ENCODE measurements at places on chromosomes 6 and 20.

- no peak overlapping the region for H3K4me3 ChIP-seq
- no peak for DNase-seq
- no peaks in the 10 kb centered on the region for H3K36me3 ChIP-seq
- no peaks in the 10 kb centered on the region for H3K4me1 ChIP-seq
- H3K27me3 ChIP-seq, result no peaks in the 10 kb centered on the region
These were observed 8.1 kb downstream of the PCK1 start for GRCh38 chr20:57568960-57569359.

GRCh38 chr6:73983367-73983766 lies 287.4 kb downstream of the CD109 start:
- H3K4me3 ChIP-seq, result no peak overlapping the region
- no peaks in the 10 kb centered on the region for H3K4me1 ChIP-seq
- no peaks in the 10 kb centered on the region for H3K27me3 ChIP-seq
- no peaks in the 10 kb centered on the region for H3K36me3 ChIP-seq

- peaks cover 7% of the 10 kb centered on the region for H3K4me1 ChIP-seq
- H3K27ac ChIP-seq, result no peak overlapping the region
- no peak for DNase-seq
- H3K36me3 ChIP-seq, result no peaks in the 10 kb centered on the region
These were observed 43.7 kb downstream of the TNFRSF21 start for GRCh38 chr6:47265971-47266370.

DNA sequence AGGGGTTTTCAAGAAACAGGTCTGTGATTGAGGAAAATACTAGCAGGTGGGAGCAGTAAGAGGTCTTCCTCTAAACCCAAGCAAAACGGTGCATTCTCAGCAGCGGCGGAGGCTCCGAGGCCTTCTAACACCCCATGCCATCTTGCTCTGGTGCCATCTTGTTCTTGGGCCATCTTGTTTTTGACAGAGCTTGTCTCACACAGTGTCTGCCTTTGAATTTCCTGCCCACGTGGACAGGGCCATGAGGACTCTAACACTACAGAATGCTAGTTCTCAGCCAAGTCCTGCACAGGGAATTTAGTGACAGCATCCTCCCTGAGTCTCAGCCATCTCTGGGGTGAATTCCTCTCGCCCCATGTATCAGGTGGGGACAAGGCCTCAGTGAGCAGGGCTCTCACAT lies 76.4 kb downstream of the PSMG4 start:
- no peak for DNase-seq
- no peak overlapping the region for H3K27ac ChIP-seq
- no peaks in the 10 kb centered on the region for H3K27me3 ChIP-seq
- no peak overlapping the region for H3K4me3 ChIP-seq
- H3K4me1 ChIP-seq, result no peaks in the 10 kb centered on the region
- no peaks in the 10 kb centered on the region for H3K36me3 ChIP-seq

GRCh38 chr6:119231394-119231793 lies 118.2 kb downstream of the MAN1A1 start:
- H3K4me1 ChIP-seq, result no peaks in the 10 kb centered on the region
- DNase-seq, result no peak
- H3K36me3 ChIP-seq, result peaks cover 7% of the 10 kb centered on the region
- H3K4me3 ChIP-seq, result no peak overlapping the region
- no peak overlapping the region for H3K27ac ChIP-seq

GRCh38 chr20:48645666-48646065 lies 182.1 kb downstream of the PREX1 start:
- H3K4me1 ChIP-seq, result no peaks in the 10 kb centered on the region
- no peak overlapping the region for H3K27ac ChIP-seq
- no peak overlapping the region for H3K4me3 ChIP-seq

DNA sequence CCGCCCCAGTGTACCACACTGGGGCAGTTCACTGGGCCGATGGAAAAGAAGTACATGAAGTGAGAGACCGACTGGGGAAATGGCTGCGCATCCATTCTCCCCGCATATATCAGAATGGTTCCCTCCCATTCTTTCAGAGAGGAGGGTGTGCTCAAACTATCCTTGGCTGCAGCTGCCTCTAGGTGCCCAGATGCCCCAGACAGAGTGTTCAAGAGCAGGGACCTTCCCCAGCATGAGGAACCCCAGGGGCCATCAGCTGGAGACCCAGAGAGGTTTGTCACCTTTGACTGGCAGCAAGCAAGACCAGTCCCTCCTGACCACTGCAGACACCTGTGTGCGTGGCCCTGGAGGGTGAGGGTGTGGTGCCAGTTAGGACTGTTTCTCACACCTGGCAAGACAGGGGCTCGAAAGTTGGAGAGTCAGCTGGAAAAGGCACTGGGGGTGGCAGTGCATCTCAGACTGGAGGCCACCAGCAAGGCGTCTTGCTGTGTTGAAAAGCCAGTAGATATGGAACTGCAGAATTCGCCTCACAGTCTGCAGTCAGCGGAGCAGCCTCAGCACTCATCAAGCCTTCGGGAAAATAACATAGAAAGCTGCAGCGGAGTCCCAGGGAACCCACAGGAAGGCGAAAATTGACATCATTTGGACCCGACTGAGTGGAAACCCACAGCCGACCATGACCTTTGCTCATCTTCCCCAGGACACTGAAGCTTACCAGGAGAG lies 76.7 kb downstream of the GPR6 start:
- H3K4me1 ChIP-seq, result no peaks in the 10 kb centered on the region
- no peak for DNase-seq
- H3K4me3 ChIP-seq, result no peak overlapping the region
- no peak overlapping the region for H3K27ac ChIP-seq
- H3K36me3 ChIP-seq, result no peaks in the 10 kb centered on the region
- H3K27me3 ChIP-seq, result no peaks in the 10 kb centered on the region

DNA sequence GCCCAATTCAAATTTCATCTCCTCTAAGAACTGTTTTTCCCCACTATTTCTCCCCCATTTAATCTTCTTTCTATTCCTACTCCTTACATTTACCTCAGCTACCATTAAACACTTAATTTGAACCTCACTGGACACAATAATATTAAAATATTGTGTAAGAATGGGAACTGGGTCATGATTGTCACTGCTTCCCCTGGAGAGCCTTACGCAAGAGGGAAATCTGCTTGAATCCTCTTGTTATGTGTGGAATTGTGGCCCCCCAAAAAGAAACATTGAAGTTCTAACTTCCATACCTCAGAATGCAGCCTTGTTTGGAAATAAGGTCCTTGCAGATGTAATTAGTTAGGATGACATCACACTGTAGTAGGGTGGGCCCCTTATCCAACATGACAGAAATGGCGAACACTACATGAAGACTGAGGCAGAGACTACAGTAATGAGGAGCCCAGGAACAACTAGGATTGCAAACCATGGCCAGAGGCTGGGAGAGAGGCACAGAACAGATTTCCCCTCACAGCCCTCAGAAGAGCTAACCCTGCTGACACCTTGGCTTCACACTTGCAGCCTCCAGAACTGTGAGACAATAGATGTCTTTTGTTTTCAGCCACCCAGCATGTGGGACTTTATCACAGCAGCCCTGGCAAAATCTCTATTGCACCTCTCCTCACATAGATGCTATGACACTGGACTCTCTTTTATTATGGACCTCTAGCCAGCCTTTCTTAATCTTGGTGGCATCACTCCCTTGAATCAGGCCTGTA lies 29.9 kb downstream of the HIVEP2 start:
- H3K4me3 ChIP-seq, result no peak overlapping the region
- H3K4me1 ChIP-seq, result no peaks in the 10 kb centered on the region
- no peak for DNase-seq
- no peaks in the 10 kb centered on the region for H3K27me3 ChIP-seq
- H3K27ac ChIP-seq, result no peak overlapping the region
- H3K36me3 ChIP-seq, result no peaks in the 10 kb centered on the region

DNA sequence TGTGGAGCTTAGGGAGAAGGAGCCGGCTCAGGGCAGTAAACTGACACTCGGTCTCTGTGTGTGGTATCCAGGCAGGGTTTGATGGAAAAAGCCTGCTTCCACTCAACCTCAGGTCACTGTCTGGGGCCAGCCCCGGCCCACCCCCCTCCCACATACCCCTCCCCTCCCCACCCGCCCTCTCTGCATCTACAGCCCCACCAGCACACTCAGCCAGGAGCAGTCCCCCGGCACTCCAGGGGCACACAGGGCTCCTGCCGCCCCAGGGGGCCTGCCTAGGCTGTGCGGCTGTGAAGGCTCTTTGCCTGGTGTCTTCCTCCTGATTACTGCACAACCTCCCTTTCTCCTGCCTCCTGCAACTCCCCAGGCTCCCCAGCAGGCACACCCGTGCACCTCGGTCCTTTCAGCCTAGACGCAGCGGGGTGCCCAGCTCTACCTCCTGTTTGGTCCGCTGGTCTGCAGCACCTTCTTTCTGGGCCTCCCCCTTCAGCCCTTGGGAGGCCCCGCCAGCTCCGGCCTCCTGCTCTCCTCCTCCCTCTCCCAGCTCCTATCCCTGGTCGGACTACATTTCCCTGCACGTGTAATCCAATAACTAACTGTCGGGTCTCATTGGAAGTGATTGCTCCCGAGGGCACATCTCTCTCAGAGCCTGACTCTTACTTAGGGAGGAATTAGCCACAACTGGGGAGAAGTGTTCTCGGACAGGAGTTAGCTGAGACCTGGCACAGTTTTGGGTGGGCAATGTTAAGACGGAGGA lies 1.3 kb upstream of the FOXF2 start:
- H3K27me3 ChIP-seq, result peaks cover 72% of the 10 kb centered on the region
- H3K4me1 ChIP-seq, result no peaks in the 10 kb centered on the region
- H3K36me3 ChIP-seq, result no peaks in the 10 kb centered on the region

DNA sequence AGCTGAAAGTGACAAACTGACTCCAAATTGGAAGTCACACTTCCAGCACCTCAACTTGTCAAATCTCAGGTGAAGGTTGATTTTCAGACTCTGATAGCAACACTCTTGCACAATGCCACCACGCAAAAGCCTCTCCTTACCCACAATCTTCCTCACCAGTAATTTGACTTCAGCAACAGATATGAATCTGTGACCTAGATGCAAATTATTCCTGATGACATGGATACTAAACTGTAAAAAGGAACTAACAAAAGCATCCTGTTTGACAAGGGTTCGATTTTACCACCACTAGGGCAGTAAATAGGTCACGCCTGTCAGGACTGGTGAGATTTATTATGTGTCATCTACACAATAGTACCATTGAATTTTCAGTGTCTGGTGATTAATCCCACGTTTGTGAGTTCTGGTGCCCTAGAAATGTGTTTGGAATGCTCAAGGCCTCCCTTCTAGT lies 134.4 kb upstream of the COL21A1 start:
- no peaks in the 10 kb centered on the region for H3K4me1 ChIP-seq
- no peaks in the 10 kb centered on the region for H3K36me3 ChIP-seq
- H3K27me3 ChIP-seq, result no peaks in the 10 kb centered on the region

GRCh38 chr6:146914489-146915483 lies 289.4 kb upstream of the STXBP5 start:
- peaks cover 7% of the 10 kb centered on the region for H3K4me1 ChIP-seq
- no peaks in the 10 kb centered on the region for H3K27me3 ChIP-seq
- H3K36me3 ChIP-seq, result no peaks in the 10 kb centered on the region
- DNase-seq, result peak; percentile 42
- peak overlapping the region; percentile 67 for H3K27ac ChIP-seq
- H3K4me3 ChIP-seq, result peak overlapping the region; percentile 43

GRCh38 chr6:139982652-139983295 lies 608.3 kb upstream of the CITED2 start:
- H3K4me3 ChIP-seq, result no peak overlapping the region
- no peaks in the 10 kb centered on the region for H3K36me3 ChIP-seq
- peak overlapping the region; percentile 58 for H3K27ac ChIP-seq
- H3K27me3 ChIP-seq, result no peaks in the 10 kb centered on the region

DNA sequence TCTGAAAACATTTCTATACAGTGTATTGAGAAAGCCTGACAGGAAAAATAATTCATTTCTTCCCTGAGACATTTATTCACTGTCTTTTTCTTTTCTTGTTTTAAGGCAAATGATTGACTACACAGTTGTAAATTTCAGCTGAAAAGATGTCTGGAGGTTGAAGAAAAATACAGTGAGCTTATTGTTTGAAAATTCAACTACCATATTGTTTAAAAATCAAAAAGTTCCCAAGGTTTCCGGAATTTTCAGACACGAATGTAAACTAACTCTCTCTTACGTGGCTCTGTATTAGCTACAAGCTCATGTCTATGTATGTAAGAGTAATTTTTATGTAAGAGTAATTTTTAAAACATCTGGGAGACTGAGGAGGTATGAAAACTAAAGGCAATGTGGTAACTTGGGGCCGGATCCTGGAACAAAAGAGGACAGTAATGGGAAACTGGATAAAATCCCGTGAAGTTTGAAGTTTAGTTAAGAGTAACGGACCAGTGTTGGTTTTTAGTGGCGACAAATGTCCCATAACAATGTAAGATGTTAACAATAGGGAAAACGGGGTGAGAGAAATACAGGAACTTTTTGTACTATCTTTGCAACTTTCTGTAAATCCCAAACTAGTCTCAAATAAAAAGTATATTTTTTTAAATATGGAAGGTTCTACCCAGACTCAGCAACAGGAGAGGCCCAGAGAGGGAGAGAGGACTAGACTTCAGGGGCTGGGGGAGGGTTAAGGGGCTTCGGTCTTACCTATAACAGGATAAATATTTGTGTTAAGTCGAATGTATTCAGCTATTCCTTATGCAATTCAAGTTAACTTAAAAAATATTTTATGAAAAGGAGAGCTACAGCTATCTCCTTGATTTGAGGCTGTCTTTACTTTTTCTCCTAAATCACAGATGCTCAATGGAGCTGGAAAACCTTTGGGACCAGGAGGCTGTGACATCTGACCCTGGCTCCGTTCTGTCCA lies 1.3 kb downstream of the PTGIS start:
- H3K36me3 ChIP-seq, result no peaks in the 10 kb centered on the region
- H3K4me1 ChIP-seq, result peaks cover 7% of the 10 kb centered on the region
- H3K4me3 ChIP-seq, result peak overlapping the region; percentile 80
- H3K27me3 ChIP-seq, result peaks cover 33% of the 10 kb centered on the region
- no peak for DNase-seq

- no peaks in the 10 kb centered on the region for H3K36me3 ChIP-seq
- H3K4me3 ChIP-seq, result no peak overlapping the region
- H3K27ac ChIP-seq, result no peak overlapping the region
These were observed 60.1 kb upstream of the FRMD1 start for GRCh38 chr6:168139121-168139520.

GRCh38 chr6:135128268-135128914 lies 52.7 kb upstream of the MYB start:
- H3K4me1 ChIP-seq, result no peaks in the 10 kb centered on the region
- H3K27ac ChIP-seq, result no peak overlapping the region
- no peak overlapping the region for H3K4me3 ChIP-seq
- no peak for DNase-seq
- no peaks in the 10 kb centered on the region for H3K36me3 ChIP-seq

- H3K27ac ChIP-seq, result no peak overlapping the region
- H3K36me3 ChIP-seq, result no peaks in the 10 kb centered on the region
- peaks cover 9% of the 10 kb centered on the region for H3K4me1 ChIP-seq
- DNase-seq, result no peak
- no peak overlapping the region for H3K4me3 ChIP-seq
These were observed 4.6 kb downstream of the PGM3 start for GRCh38 chr6:83188501-83188900.

- no peak overlapping the region for H3K27ac ChIP-seq
- no peaks in the 10 kb centered on the region for H3K36me3 ChIP-seq
- no peak overlapping the region for H3K4me3 ChIP-seq
These were observed 80.0 kb downstream of the SLC2A10 start for GRCh38 chr20:46789339-46790028.

- no peak overlapping the region for H3K4me3 ChIP-seq
- no peaks in the 10 kb centered on the region for H3K4me1 ChIP-seq
- DNase-seq, result no peak
- no peaks in the 10 kb centered on the region for H3K36me3 ChIP-seq
- H3K27me3 ChIP-seq, result no peaks in the 10 kb centered on the region
- H3K27ac ChIP-seq, result no peak overlapping the region
These were observed 442.7 kb upstream of the HS3ST5 start for GRCh38 chr6:114785235-114786127.

All from heart left ventricle (tissue), 16 donors.